ENCODE measurements at places on chromosomes 6 and 20.

- DNase-seq = no peak
Observed at GRCh38 chr20:47785854-47786764, 828 bp upstream of the SULF2 start.

DNA sequence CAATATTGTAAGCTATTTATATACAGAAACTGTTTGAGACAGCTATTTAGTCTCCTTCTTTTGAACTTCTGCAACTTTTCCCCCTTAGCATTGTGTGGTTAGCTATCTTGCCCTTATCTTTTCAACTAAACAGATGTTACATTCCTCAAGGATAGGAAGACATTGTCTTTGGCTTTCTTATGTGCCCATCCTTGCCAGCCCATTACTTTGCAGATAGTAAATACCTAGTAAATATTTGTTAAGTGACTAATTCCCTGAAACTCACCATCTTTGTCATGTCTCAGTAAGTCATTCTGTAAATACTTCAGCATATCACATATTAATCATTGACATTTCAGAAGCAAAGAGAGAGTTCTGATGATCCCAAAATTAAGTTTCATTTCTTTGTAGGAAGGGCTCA is 69.1 kb upstream of the FLRT3 start:
- no peak for DNase-seq

DNA sequence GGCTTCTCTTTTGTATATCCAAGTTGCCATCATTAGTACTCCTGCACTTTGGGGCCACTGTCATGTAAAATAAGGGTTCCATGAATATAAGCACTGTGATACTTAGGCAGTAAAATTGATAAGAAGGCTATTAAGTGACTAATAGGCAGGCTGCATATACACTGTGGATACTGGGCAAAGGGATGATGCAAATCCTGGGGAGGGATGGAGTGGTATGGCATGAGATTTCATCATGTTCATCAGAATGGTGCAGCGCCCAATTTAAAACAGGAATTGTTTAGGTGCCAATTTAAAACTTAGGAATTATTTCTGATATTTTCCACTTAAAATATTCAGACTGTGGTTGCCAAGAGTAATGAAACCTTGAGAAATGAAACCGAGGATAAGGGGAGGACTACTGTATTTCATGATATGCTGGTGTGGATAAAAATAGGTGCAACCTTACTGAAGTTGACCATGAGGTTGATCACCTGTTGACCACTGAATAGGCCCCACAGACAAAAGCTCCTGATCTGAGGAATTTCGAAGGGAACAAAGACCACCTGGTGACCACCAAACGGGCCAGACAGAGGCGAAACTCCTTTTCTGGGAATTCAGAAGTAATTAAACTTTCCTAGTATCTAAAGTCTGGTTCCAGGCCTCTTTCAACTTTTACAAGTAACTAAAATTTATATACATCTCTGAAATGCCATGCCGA is 4.9 kb upstream of the TRIM39 start:
- DNase-seq = no peak

DNA sequence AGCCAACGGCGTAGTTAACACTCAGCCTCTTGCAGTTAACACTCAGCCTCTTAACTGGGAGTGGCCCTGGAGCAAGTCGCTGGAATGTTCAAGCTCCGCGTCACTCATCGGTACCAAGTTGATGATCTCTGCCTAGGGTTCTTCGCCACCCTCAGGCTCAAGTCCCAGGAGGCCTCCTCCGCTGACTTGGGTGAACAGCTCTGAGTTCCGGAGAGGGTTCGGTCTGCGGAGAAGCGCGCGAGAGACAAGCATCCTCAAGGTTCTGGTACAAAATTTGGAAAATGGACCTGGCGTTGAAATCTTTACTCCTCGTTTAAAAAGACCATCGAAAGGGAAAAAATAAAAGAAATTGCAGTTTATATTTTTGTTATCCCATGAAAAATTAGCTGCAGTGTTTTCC is 876 bp upstream of the DSP start:
- DNase-seq = no peak

DNA sequence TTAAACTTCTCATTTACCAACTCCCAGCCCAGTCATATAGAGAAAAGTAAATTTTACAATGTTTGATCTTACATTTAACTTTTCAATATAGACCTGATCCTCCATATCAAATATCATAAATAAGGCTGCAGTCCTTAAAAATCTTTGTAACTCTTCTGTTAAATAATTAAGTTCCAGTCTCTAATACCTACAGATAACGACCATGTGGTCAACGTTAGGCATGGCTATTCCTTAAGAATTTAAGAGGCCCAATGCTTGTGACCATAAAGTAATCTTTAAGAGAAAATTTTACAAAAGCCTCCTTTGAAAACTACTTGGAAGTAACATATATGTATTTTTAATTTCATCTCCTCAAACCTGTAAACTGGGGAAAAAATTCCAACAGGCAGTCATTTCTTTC is 1.6 kb downstream of the FBXO5 start:
- DNase-seq = no peak

GRCh38 chr6:42771741-42772100 is 10.1 kb upstream of the BICRAL start:
- DNase-seq = no peak

- no peak for DNase-seq
Observed at GRCh38 chr6:43541774-43542471, 25.0 kb downstream of the POLR1C start.

GRCh38 chr6:56766806-56767178 is 124.1 kb upstream of the DST start:
- DNase-seq = no peak

GRCh38 chr6:111743862-111744692 is 129.2 kb downstream of the FYN start:
- no peak for DNase-seq

DNA sequence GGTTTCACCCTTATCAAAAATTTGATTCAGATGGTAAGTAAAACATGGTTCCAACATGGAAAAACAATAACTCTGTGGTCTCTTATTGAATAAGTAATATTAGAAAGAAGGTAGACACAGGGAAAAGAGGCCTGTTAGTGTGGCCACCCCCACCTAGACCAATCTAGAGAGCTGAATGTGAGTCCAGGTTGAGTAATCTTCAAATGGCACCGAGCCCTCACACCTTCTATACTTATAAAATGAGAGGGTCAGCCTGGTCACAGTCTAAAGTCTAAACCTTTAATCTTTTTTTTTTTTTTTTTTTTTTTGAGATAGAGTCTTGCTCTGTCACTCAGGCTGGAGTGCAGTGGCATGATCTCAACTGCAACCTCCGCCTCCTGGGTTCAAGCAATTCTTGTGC is 6.9 kb downstream of the FAM184A start:
- no peak for DNase-seq

DNA sequence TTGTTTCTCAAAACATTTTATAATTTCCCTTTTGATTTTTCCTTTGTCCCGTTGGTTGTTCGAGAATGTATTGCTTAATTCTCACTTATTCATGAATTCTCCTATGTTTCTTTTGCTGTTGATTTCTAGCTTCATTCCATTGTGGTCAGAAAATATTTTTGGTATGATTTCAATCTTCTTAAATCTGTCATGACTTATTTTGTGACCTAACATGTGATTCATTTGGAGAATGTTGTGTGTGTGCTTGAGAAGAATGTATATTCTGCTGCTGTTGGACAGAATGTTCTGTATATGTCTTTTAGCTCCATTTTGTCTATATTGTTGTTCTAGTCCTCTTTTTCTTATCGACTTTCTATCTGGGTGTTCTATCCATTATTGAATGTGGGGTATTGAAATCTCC is 286.2 kb upstream of the RNF217 start:
- DNase-seq = no peak

DNA sequence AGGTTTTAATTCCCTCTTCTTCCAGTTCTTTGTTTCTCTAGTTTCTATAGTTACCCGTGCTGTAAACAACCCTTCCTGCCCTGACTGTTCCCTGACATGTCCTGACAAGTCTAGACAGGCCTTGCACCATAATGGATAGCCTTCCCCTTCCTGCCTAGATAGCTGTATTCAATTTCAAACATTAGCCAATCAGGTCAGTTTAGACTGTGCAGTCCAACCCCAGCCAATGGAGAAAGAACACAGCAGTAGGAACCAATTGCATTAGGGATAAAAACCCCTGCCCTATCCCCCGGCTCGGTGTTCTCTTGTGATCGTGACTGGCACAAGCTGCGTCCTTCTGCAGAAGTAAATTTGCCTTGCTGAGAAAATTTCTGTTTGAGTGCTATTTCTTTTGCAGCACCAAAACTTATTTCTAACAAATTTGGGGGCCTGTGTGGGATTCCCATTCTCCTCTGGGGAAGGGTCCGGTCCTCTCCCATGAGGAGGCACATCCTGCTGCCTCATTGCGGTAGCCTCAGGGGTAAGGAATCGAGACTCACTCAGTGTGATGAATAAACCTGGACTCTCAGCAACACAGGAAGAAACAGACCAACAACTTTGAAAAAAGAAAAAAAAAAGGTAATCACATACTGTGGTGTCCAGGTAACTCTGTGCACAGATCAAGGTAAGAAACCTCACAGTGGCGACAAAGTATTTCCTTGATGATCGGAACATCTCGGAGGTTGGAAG is 248.7 kb upstream of the ECI2 start:
- no peak for DNase-seq

DNA sequence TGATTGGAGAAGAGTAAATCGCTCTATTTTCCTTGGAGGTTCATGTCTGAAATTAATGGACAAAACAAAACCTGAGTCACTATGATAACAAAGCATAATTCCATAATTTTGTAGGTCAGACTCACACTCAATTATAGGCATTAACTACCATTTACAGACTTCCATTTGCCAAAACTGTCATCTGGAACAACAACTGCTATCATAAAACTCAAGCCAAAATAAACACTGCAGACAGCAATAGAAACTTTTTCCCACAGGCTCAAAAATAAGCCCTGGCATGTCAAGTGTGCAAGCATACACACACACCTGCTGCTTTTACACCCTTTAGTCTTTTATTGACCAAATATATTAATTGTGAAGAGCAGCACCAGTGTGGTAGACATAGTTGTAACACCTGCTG is 7.1 kb downstream of the MRPS10 start:
- DNase-seq = no peak

- no peak for DNase-seq
Observed at GRCh38 chr6:11824986-11825385, 46.4 kb upstream of the ADTRP start.

- no peak for DNase-seq
Observed at GRCh38 chr20:48609491-48609978, 218.3 kb downstream of the PREX1 start.

- no peak for DNase-seq
Observed at GRCh38 chr6:35030099-35030498, 111.0 kb downstream of the TCP11 start.

GRCh38 chr6:83838727-83839126 is 14.4 kb upstream of the RIPPLY2 start:
- DNase-seq = no peak

- no peak for DNase-seq
Observed at GRCh38 chr6:24922170-24922569, 13.6 kb downstream of the RIPOR2 start.

- no peak for DNase-seq
Observed at GRCh38 chr20:50309280-50309763, 118.7 kb downstream of the CEBPB start.

DNA sequence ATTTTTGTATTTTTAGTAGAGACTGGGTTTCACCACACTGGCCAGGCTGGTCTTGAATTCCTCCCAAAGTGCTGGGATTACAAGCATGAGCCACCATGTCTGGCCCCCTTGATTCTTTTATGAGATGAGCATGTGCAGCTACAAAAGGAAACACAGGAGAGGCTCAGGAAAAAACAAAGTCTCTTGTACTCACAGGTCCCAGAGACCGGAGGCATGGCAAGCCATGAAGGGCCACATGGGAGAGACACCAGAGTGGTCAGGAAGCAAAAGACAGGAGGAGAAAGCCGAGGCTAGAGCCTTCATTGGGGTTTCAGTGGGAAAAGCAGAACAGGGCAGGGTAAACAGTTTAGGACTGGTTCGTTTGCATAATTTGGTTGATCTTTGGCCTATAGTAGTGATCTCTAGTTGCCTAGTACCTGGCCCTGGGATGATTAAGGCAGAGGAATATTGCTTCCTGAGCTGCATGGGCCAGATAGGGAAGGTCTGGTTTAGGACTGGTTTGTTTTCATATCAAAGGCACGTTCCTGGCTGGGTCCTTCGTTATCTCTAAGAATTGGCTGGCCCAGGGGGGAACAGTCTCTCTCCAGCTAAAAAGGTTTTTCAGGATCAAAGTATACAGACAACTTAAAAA is 48.2 kb upstream of the PRND start:
- no peak for DNase-seq

GRCh38 chr6:82976179-82976578 is 89.5 kb downstream of the UBE3D start:
- DNase-seq = no peak

DNA sequence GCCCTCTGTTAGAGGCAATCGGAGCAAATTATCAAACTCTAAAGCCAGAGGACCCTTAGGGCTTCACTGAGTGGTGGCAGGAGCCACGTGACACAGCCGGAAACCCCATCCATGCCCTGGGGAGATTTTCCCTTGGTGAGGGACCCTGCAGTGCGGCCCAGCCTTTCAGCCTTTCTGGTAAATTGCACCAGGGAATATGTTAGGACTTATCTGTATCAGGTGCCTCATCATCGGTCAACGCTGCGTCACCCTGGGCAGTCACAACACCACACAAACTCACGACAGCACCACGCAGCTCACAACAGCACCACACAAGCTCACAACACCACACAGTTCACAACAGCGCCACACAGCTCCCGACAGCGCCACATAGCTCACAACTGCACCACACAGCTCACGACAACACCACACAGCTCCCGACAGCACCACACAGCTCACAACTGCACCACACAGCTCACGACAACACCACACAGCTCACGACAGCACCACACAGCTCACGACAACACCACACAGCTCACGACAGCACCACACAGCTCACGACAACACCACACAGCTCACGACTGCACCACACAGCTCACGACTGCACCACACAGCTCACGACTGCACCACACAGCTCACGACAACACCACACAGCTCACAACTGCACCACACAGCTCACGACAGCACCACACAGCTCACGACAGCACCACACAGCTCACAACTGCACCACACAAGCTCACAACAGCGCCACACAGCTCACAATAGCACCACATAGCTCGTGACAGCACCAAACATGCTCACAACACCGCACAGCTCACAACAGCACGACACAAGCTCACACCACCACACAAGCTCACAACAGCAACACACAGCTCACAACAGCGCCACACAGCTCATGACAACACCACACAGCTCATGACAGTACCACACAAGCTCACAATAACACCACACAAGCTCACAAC is 199.0 kb downstream of the DLL1 start:
- no peak for DNase-seq

DNA sequence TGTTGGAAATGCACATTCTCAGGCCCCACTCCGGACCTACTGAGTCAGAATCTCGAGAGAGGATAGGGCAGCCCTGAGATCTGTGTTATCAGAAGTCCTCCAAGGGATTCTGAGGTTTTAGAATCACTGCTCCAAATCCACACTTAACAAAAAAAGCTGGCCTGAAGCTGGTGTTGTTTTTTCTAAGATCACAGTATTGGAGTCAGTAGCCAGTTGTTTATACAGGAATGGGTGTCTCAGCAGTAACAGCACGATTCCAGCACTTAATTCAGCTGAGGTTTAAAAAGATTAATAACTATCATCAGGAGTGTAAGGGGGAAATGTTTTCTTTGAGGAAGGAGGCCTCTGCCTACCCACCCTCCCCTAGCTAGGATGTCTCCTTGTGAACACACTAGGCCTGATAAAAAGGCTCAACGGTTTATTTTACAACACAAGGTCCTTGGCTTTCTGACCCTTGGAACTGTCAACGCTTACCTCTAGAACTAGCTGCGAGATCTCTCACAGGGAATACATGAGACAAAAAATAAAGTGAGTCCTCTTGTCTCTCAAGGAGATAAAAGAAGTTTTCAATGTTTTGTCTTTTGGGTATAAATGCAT is 505.4 kb downstream of the CD83 start:
- no peak for DNase-seq
